ENCODE measurements at places on chromosomes 5 and 9. TPM values are rescaled to one million over a fixed set of nuclear protein-coding genes. Genes with fewer than 3 reads are reported as not detected.

The RECK gene
- 32.8 TPM for total RNA-seq

The DROSHA gene
- 37.0 TPM for total RNA-seq

The CER1 gene
- total RNA-seq = not detected

- peak; percentile 73 for DNase-seq
These were observed 140.3 kb upstream of the IER5L start for GRCh38 chr9:129318121-129319075.

GRCh38 chr5:6766604-6767093 lies 53.4 kb downstream of the TENT4A start:
- DNase-seq = peak; percentile 54

DNA sequence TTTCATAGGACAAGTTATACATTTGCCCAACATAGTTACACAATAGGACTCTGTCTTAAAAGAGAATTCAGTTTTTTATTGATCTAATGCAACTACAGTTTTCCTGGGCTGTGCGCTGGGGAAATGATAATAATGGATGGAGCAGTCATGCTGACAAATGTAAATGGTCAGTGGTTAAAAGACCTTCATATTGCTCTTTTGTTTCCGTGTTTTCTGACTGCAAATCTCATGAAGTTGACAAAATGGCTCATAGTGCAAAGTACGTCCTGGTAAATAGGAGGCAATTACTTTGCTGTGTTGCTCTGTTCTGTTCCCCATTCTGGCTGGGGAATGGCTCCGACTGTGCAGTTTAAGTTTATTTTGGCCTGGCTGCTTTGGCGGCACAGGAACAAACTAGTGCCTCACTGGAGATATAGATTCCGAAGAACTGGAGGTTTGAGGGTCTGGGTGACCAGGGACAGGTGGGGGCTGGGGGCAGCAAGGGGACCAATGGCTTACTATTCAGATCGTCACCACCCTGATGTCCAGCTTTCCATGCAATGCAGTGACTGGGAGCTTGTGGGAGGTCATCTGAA lies 54.3 kb downstream of the PTTG1 start:
- DNase-seq = no peak

GRCh38 chr9:23814243-23814642 lies 11.8 kb downstream of the ELAVL2 start:
- no peak for DNase-seq

- peak; percentile 8 for DNase-seq
These were observed 495.9 kb downstream of the CSNK1G3 start for GRCh38 chr5:124007675-124008398.

All from fibroblast of villous mesenchyme (primary cell).